Activated naive CD4-positive, alpha-beta T cell treated with anti-CD3 and anti-CD28 coated beads, Interleukin-2, amount 10 ng/mL, durations not matched to agents 5 hours and 36 hours (primary cell): ENCODE measurements at places on chromosomes 3 and 15. TPM values are rescaled to one million over a fixed set of nuclear protein-coding genes. Genes with fewer than 3 reads are reported as not detected.

The PRR23B gene
- total RNA-seq, result not detected

The TMC3 gene
- not detected for total RNA-seq

The ISG20 gene
- 149 TPM for total RNA-seq

The POC1A gene
- total RNA-seq, result 19.1 TPM

The ZNF80 gene
- total RNA-seq, result 0.12 TPM

The TMEM207 gene
- total RNA-seq, result not detected

The CCDC13 gene
- total RNA-seq, result 0.28 TPM

The MRPL3 gene
- total RNA-seq, result 65.2 TPM

The FBXL22 gene
- total RNA-seq, result 1.1 TPM

The RGMA gene
- 0.58 TPM for total RNA-seq

The MME gene
- not detected for total RNA-seq

The ZBTB47 gene
- 0.75 TPM for total RNA-seq

The POPDC2 gene
- total RNA-seq, result 3.8 TPM

The ATP10A gene
- total RNA-seq, result 47.0 TPM

The GNB5 gene
- total RNA-seq, result 40.8 TPM

The TJP1 gene
- 0.02 TPM for total RNA-seq

The DYNC1LI1 gene
- 25.7 TPM for total RNA-seq

The TTC23 gene
- total RNA-seq, result 0.43 TPM

The CYP1A2 gene
- not detected for total RNA-seq

The PRSS50 gene
- not detected for total RNA-seq

The TPRG1 gene
- total RNA-seq, result 0.20 TPM
